ENCODE measurements at places on chromosomes 7 and 10.

GRCh38 chr7:51666751-51667150 lies 350.1 kb upstream of the COBL start:
- DNase-seq = no peak

GRCh38 chr10:133420028-133420427 lies 4.4 kb downstream of the SPRN start:
- no peak for DNase-seq

DNA sequence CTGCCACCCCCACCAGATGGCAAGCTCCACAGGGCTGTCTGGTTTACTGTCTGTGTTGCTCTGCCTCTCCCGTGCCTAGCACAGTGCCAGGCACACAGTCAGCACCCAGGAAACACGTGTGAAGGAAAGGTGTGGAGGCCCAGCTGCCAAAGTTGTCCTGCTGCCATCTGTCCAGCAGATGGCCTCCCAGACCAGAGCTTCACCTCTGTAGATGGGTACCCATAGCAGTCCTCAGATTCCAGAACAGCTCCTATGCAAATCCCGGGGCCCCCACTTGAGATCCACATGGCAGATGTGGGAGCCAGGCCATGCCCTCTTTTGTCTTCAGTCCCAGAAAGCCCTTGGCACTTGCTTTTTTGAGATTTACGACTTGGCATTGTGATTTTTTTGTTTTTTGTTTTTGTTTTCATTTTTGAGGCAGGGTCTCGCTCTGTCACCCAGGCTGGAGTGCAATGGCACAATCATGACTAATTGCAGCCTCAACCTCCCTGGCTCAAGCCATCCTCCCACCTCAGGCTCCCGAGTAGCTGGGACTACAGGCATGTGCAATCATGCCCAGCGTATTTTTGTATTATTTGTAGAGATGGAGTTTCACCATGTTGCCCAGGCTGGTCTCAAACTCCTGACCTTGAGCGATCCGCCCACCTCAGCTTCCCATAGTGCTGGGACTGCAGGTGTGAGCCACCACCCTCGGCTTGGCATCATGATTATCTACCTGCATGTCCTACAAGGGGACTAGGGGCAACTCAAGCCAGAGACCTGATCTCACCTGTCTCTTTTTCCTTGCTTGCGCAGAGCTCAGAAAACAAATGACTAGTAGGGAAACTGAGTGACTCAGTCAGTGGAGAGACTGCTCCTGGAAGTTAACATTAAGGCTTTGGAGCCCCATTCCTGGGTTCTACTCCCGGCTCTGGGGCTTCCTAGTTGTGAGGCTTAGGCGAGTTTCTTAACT lies 16.9 kb upstream of the PALD1 start:
- DNase-seq = no peak

GRCh38 chr7:51569581-51569980 lies 253.0 kb upstream of the COBL start:
- DNase-seq = no peak

DNA sequence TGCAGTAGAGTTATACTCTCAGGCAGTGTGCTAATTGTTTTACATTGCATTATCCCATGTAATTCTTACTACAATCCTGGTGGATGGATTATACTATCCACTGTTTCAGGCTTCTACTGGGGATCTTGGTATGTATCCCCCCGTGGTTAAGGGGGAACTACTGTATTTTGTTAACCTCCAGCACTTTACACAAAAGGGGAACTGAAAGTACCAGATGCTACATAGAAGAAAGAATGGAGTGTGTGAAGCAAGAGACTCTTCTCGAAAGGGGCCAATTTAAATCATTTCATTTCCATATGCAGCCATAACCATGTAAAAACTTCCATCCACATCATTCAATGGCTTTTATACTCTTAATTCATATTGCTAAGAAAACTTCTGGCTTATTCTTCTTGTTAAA lies 69.4 kb downstream of the C1GALT1 start:
- no peak for DNase-seq

DNA sequence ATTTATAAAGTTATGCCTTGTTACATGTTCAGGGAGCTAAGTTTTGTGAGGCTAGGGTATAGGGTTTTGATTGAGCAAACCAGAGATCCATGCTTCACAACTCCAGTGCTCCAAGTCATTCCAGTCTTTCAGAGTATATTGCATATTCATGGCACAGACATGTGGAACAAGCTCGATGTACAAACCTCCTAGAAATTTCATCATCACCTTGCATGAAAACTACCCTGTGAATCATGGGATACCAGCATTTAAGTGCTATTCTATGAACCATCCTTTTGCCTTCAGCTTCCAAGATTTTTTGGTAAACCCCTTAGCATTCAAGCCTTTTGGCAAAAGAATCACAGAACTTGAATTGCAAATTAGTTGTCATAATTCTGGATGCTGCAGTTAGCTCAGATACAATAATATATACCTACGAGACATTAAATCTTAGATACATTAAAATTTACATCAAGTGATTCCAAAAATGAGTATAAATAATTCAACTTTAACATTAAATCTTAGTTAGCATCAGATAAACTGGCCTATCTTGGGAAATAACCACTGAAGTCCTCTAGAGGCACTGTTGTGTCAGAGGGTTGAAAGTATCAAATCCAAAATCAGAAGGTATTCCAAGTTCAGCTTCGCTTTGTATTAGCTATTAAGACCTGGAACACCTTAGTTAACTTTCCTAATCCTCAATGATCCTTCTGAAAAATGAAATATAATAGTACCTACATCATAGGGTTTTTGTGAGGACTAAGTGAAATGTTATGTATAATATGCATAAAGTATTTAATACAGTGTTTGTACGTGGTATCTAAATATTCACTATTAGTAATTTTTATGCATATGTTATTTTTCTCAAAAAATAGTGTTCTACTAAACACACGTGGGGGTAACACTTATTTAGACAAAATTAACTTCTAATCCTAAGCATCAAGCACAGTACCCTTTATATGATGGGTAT lies 55.5 kb upstream of the CABCOCO1 start:
- DNase-seq = no peak

DNA sequence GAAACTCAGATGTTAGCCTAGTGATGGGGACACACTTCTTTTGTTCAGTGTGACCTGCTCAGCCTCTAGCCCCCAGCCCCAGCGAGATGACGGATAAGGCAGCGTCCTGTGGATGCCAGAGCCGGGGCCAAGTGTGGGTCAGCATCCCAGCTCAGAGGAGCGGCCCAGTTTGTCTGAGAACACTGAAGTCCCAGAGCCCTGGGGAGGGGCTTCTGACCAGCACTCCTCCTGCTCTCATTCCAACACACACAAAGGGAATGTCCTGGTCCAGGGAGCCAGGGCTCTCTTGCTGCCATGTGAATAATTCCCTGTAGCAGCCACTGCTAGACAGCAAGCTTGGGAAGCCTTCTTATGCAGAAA lies 4.5 kb upstream of the ATP6V0E2 start:
- no peak for DNase-seq

- no peak for DNase-seq
Observed at GRCh38 chr10:5603091-5603847, 63.1 kb downstream of the ASB13 start.

DNA sequence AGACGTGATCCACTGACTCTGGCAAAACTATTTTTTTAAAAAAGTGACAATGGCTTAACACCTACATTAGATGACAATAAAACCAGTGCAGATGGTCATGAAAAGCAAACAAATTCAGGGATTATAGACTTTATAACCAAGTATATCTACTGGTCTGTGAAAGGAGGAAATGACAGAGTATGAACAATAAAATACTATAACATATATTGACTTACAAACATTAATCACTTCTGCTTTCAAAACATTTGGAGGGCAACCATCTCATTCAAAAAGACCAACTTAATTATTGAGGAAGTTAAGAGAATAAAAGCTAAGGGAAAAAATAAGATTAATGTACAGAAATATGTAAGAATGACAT lies 34.8 kb downstream of the JMJD1C start:
- no peak for DNase-seq

DNA sequence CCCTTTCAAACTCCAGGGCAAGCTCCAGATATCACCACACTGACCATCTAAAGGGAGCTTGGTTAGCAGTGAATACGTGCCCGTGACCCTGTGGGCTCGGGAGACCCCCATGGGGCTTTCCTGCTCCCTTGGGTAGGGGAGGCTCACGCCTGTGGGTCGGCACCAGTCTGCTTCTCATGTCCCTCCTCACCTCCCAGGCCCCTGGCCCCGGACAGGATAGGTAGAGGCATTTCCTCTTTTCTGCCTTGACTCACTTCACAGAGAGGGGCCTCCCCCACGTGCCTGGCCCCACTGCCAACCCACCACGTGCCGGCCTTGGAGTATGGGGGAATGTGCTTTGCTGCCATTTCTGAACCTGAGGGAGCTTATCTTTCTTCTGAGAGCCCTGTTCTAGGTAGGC lies 131.3 kb upstream of the FAM20C start:
- no peak for DNase-seq

DNA sequence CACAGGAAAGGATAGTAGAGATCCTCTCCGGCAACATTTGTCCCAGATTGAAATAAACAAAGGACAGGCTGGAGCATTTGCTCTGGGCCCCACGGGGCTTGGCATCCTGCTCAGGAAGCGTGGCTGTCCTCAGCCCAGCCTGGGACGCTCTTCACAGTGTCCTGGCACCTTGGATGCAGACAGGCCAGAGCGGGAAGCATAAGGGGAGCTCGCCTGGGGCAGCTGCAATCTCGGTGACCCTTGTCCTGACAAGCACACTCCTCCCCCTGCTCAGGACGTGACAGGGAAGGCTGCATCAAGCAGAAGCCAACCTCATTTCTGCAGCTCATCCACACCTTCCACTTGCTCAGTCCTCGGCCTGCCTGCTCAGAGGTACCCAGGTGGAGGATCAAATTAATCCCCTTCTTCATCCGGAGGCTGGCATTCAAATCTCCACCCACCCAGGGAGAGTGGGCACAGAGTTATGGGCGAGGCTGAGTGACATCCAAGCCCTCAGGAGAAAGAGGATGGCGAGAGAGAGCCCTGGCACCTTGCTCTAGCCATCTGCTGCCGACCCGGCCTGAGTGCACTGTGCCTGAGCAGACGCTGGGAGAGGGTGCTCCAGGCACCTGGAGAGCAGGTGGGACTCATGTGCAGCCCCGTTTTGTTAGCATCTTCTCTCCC lies 47.6 kb downstream of the ABRAXAS2 start:
- no peak for DNase-seq

DNA sequence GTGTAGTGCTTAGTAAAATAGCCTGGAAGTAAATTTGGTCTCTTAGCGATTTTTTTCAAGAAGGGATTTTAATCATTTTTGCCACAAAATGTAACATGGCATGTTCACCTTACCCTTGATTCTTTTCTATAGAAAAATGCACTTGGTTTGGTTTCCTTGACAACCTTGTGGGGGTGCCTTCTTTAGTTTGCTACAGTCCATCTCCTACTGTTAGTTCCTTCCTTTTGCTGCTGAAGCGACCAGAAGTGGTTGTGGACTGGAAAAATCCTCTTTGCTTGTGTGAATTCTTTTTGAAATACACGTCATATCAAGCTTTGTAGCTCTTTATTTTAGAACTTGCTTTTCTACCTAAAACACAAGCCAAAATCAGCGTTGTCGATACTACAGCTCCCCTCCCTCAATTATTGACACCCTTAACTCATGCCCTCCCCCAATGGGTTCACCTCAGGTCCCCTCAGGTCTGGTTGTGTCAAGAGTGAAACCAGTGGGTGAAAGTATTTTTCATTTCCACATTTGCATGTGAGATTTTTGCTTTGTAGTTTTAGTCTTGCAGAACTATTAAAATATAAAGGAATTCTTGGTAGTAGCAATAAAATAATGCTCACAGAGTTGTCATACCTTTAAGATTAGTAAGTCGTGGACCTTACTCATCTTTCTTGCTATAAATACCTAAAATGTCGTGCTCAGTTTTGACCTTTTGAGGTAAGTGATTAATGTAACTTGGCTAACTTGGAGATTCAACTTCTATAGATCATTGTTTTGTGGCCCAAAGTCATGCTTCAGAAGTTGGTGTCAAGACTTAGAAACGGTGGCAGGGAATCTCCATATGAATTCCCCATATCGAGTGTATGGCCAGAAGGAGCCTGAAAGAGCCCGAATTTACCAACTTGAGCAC lies 1.5 kb downstream of the ACTR3B start:
- DNase-seq = no peak

DNA sequence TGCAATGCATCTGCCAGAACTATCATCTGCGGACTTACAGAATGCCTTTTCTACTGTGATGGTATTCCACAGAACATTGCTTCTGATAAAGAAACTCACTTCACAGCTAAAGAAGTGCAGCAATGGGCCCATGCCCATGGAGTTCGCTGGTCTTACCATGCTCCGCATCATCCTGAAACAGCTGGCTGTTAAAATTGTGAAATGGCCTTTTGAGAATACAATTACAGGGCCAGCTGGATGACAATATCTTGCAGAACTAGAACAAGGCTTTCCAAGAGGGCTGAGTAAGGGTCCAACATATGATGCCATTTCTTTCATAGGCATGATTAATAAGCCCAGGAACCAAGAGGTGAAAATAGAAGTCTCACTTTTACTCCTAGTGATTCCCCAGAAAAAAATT lies 104.1 kb upstream of the ADCY1 start:
- DNase-seq = no peak

DNA sequence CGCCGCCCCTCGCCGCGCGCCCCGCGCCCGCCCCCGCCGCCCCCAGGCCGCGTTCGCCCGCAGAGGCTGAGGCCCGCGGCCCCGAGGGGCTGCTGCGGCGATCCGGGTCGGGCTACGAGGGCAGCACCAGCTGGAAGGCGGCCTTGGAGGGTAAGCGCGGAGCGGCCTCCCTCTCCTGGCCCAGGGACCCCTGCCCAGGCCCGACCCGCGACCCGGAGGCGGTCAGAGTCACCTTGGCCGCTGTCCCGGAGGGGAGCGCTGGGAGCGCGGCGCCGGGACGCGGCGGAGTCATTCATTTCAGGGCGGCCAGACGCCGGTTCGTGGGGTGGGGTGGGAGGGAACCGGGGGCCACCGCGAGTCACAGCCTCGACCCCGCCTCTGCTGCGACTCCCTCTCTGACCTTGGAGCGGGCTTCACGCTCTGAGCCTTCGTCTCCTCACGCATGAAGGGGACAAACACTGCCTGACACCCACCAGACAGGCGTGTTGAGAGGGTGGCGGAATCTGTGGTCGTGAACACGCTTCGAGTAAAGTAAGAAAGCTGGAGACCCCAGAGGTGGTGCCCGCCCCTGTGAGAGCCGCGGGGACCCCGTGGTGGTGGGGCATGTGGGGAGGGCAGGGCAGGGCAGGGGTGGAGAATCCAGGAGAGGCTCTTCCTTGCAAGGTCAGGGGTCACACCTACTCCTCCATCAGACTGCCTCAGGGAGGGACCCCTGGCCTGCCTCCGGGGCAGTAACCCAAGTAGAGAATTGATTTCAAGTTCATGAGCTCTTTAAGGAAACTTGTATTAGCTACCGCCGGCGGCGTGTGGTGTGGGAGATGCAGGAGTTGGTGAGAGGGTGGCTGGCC lies 707 bp downstream of the CLEC2L start:
- no peak for DNase-seq

- no peak for DNase-seq
Observed at GRCh38 chr10:126066456-126066855, 170.1 kb downstream of the FANK1 start.

- DNase-seq = no peak
Observed at GRCh38 chr10:48818861-48819520, 120.6 kb downstream of the LRRC18 start.

- DNase-seq = no peak
Observed at GRCh38 chr10:52807803-52808202, 35.2 kb upstream of the MBL2 start.

GRCh38 chr10:13347043-13347499 lies 1.0 kb downstream of the SEPHS1 start:
- DNase-seq = no peak

GRCh38 chr7:47968847-47969774 lies 10.3 kb downstream of the HUS1 start:
- DNase-seq = peak; percentile 28

GRCh38 chr7:78493401-78493800 lies 694.8 kb downstream of the PHTF2 start:
- no peak for DNase-seq

All from stimulated activated CD8-positive, alpha-beta memory T cell treated with anti-CD3 and anti-CD28 coated beads, Interleukin-7, amount 100 ng/mL, for 1 hour (primary cell).